ENCODE measurements at places on chromosomes 5 and 9.

GRCh38 chr9:19028835-19029451 lies 4.1 kb downstream of the SAXO1 start:
- peak; percentile 53 for ATAC-seq

- ATAC-seq: peak; percentile 25
Measured at GRCh38 chr9:127004946-127005769, 90.6 kb downstream of the RALGPS1 start.

GRCh38 chr9:97502222-97502983 lies 937 bp downstream of the TMOD1 start:
- peak; percentile 12 for ATAC-seq

GRCh38 chr9:18985464-18985951 lies 47.5 kb downstream of the SAXO1 start:
- ATAC-seq: no peak

- ATAC-seq: no peak
Measured at GRCh38 chr5:127943061-127943371, 140.6 kb upstream of the SLC12A2 start.

DNA sequence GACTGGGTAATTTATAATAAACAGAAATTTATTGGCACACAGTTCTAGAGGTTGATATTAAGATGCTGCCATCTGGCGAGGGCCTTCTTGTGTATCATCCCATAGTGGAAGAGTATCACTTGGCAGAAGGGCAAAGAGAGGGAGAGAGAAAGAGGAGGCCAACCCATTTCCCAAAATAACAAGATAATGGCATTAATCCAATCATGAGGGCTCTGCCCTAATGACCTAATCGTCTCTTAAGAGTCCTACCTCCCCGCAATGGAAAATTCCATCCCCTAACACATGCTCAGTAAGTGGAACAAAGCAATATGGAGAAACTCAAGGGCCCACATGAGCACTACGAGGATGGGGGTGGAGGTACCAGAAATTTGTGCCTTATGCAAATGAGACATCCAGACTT lies 17.6 kb upstream of the VDAC1 start:
- no peak for ATAC-seq

GRCh38 chr5:116097301-116097700 lies 12.5 kb downstream of the COMMD10 start:
- ATAC-seq: no peak

- ATAC-seq: no peak
Measured at GRCh38 chr5:103254921-103255320, 3.6 kb upstream of the MACIR start.

DNA sequence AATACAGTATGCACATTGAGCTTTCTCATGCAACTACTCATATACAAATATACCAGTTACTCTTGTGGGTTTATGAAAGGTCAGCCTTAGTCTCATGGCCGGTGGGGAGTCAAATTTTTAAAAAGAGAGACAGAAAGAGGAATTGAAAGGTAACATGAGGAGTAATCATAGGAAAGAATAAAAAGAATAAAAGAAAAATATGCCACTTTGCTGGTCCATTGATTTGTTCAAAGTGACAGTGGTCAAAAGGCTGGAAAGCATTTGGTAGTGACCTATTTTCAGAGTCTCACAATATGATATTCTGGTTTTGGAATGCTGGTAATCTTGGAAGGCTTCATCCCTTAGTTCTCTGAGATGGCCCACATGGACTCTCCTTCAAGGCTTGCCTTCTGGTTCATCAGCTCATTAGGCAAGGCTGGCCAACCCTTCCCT lies 67.0 kb downstream of the ZNF366 start:
- ATAC-seq: no peak

All from motor neuron (in vitro differentiated cells).